ENCODE measurements at places on chromosomes 3 and 15.

DNA sequence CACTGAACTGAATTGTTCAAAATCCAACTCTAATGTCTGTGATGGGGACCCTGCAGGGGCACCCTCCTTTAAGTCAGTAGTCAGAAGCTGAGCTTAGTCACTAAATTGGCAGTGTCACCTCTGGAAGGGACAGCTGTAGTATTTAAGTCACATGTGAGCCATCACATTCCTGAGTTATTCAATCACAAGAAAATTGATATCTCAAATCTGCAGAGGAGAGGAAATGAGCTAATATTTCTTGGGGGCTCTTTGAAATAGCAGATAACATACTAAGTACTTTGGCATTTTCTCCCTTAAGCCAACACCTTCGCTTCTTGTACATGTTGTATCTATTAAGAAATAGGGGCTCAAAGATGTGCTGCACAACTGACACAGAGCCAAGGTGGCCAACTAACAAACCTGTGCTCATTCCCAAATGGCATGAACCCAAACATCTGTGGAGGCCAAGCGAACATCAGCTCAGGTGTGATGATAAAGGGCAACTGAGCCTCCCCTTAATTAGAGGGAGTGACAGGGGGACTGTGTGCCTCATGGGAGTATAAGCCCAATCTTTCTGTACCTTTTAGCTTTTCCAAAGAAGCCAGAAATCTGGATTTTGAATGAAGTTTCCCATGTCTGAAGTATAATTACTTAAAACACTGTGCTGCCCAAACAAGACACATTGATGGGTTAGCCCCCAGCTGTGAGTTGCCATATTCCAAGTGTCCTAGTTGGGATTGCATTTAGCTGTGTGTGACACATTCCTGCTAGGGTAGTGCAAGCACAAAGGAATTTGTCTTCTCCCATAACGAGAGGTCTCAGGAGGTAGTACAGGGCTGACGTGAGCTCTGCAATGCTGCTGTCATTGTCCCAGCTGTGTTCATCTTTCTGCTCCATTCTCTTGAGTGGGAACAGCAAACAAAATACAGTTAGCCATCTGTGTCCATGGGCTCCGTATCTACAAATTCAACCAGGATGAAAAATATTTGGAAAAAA is 63.3 kb downstream of the ABHD5 start:
- DNase-seq = no peak

GRCh38 chr3:157225001-157225400 is 65.1 kb upstream of the CCNL1 start:
- no peak for DNase-seq

- no peak for DNase-seq
Observed at GRCh38 chr3:44242721-44243120, 1.0 kb downstream of the TOPAZ1 start.

DNA sequence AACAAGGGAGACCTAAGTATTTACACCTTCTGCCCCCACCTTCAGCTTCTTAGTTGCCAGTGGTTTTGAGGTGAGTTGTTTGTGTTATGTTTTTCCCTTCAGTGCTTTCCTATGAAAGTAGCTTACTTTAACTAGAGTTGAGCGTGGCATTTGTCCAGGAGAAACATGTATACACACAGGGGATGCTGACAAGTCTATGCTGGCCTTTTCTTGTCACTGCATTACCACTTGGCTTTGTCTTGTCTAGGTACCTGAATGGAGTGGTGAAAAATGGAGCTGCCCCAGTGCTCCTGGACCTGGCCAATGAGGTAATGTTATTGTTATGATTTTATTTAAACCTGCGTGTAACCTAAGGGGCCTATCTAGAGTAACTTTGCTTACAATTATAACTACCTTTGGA is 74.4 kb downstream of the CDIN1 start:
- no peak for DNase-seq

All from osteocyte (in vitro differentiated cells).